ENCODE measurements at places on chromosomes 7 and 10. TPM values are rescaled to one million over a fixed set of nuclear protein-coding genes. Genes with fewer than 3 reads are reported as not detected.

The IFIT1 gene
- 15.2 TPM for total RNA-seq

The CACNB2 gene
- total RNA-seq = 0.32 TPM

The BAZ1B gene
- total RNA-seq = 49.4 TPM

The HTR5A gene
- not detected for total RNA-seq

- no peak for DNase-seq
Measured at GRCh38 chr7:92095380-92095779, 38.9 kb downstream of the CYP51A1 start.

- no peak for DNase-seq
Measured at GRCh38 chr10:29353887-29354561, 65.2 kb downstream of the LYZL1 start.

DNA sequence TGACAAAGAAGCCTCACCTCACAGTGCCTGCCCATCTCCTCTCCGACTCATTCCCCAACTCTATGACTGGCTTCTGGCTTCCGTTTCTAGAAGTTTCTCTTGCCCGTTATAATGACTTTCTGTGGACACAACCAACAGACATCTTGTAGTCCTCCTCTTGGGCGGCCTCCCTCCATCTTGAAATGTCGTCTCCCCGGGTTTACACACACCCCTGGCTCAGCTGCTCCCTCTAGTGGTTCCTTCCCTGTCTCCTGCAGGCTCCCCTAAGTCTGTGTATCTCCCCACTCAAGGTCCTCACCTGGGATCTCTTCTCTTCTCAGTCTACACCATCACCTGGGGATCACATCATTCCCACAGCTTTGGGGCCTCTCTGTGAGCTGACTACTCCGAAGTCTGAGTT, 123.4 kb upstream of the NEBL start:
- DNase-seq = peak; percentile 31

DNA sequence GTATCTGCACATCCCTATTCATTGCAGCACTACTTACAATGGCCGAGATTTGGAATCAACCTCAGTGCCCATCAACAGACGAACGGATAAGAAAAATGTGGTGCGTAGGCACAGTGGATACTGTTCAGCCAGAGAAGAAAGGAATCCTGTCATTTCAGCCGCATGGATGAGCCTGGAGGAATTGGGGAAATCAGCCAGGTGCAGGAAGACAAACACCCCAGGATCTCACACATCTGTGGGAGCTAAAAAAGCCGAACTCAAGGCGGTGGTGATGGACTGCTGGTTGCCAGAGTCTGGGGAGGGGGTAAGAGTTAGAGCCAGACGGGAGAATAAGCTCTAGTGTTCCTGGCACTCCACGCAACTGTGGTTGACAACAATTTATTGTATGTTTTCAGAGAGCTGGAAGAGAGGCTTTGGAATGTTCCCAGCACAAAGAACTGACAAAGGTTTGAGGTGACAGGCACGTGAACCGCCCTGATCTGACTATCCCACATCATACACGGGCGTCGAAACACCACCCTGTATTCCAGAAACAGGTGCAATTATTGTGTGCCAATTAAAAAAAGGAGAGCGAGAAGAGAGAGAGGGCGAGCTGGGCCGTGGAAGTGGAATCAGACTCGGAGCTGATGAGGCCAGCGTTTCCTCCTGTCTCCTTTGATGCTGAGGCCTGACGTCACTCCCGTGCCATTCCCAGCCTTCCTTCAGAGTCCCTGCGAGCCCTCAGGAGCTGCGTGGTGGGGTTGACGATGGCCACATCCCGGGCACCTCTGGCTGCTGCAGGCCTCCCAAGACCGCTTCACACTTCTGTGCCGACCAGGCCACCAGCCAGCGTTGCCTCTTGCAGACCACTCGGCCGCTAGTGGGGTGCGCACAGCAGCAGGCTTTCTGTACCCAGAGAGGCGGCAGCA, 189.5 kb downstream of the DNAJB6 start:
- no peak for DNase-seq

- no peak for DNase-seq
Measured at GRCh38 chr10:53957401-53957800, 843.6 kb downstream of the PCDH15 start.

DNA sequence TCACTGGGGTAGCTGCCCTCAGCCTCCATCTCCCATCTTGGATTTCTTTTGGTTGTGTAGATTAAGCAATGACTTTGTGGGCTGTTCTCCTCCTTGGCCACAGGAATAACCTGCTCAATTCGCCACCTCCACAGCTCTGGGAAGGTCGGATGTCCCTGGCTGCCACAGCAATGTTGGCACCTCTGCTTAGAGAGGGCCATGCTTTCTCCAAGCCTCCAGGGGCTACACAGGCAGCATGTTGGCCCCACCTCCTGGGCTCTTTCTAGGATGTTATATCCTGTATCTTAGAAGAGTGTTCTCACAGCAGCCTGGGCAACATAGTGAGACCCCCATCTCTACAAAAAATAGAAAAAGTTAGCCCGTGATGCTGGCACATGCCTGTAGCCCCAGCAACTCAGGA, 35.4 kb upstream of the FXYD4 start:
- no peak for DNase-seq

GRCh38 chr10:122373108-122373507, 1.4 kb upstream of the PLEKHA1 start:
- no peak for DNase-seq

DNA sequence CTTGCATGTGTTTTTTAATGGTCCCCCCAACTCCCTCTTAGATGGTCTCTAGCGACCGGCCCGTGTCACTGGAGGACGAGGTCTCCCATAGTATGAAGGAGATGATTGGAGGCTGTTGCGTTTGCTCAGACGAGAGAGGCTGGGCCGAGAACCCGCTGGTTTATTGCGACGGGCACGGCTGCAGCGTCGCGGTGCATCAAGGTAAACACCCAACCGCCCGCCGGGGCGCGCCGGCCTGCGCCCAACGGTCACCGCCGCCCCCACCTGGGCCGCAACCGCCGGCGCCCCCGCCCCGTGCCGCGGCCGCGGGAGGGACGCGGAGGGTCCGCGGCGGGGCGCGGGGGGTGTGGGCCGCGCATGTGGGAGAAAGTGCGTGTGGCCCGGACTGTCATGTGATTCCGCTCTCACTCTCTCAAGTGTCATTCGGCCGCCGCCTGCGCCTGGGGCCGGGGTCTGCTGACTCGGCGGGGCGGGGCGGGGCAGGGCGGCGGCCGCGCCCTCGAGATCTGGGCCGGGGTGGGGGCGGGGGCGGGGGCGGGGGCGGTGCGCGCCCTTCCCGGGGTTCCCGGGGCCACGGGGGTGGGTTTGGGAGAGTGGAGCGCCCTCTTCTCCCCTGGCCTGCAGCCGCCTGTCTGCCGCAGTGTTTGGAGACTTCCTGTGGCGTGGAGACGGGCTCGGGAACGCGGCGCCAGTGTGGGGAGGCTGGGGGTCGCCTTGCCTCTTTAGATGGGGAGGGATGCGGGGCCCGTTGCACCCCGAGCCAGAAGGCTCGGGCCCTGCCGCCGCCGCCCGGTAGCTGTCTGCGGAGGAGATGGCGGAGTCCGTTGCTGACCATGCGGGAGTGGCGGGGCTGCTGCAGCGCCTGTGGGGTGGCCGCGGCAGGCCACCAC, 817 bp downstream of the MLLT10 start:
- DNase-seq = peak; percentile 79

DNA sequence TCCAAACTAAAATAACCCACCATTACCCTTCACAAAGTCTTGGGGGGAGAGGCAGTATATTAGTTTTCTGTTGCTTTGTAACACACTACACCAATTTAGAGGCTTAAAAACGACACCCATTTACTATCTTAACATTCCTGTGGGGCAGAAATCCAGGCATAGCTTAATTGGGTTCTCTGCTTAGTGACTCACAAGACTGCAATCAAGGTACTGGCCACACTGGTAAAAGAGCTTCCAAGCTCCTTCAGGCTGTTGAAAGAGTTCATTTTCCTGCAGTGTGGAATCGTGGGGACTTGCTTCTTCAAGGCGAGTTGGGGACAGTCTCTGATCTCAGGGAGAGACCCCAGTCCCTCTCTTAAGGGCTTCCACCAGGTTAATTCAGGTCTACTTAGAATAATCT, 139.1 kb downstream of the XPNPEP1 start:
- peak; percentile 50 for DNase-seq

DNA sequence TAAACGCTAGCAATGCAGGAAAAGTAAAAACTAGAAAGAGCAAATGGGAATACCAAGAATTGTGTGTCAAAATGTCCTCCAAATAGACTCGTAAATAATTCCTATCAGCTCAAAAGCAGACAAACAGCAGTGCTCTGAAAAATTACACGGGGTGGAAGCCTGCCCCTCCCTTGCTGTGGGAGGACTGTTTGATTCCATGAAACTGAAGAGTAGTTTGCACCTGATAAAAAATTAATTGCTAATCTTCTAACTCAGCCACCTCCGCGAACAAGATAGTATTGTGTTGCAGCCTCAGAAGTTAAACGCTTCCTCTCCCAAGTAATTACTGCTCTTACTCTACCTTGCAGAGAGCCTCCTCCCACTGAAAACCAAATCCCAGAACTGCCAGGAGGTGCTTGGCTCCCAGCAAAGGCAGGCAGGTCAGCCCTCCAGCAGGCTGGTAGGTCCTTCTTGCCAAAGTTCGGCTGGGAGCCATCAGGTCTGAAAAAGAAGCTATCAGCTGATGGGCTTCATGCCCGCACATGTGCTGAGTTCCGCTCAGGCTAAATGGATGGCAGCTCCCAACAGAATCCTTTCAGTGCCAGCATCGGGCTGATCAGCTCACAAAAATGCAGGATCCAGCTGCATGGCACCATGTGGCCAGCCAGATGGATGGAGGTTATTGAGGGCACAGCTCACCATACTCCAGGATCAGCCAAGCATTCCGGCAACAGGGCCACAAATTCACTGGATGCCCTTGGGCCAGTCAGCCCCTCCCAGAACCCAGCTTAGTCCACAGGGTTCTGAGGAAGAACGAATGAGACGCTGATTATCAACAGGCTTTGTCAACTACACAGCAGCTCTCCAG, 37.1 kb downstream of the MAD1L1 start:
- no peak for DNase-seq

DNA sequence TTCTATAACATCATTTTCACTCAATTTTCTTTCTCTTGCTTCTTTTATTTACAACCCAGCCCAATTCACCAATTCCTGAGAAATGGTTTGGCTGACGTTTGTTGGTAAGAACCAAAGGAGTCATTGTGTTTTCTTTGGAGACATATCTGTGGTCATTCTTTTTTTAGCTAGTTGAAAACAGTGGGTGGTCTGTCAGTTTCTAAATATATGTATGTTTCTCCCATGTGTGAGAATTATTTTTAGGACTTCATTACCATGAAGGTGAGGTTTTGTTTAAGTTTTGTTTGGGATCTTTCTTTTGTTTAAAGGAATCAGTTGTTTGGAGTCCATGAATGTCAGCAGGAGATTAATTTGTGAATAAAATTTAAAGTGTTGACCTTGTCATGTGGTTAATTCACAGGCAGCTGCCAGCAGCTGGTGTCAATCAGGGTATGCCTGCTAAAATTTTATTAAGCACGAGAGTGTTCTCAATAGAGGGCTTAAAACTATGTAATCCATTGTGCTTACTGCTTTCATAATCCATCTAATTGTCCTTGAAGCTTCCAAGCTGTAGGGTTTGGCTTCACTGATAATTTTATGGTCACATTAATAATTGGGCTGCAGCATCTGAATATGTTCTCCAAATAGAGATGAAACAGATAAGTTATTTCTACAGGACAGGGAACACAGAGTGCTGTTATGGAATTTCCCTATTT, 38.7 kb downstream of the INSYN2A start:
- DNase-seq = peak; percentile 21

- DNase-seq = peak; percentile 23
Measured at GRCh38 chr7:108461840-108462239, 5.6 kb upstream of the NRCAM start.

GRCh38 chr7:51970961-51971665, 654.5 kb upstream of the COBL start:
- no peak for DNase-seq
